ENCODE measurements at places on chromosomes 16 and 17.

DNA sequence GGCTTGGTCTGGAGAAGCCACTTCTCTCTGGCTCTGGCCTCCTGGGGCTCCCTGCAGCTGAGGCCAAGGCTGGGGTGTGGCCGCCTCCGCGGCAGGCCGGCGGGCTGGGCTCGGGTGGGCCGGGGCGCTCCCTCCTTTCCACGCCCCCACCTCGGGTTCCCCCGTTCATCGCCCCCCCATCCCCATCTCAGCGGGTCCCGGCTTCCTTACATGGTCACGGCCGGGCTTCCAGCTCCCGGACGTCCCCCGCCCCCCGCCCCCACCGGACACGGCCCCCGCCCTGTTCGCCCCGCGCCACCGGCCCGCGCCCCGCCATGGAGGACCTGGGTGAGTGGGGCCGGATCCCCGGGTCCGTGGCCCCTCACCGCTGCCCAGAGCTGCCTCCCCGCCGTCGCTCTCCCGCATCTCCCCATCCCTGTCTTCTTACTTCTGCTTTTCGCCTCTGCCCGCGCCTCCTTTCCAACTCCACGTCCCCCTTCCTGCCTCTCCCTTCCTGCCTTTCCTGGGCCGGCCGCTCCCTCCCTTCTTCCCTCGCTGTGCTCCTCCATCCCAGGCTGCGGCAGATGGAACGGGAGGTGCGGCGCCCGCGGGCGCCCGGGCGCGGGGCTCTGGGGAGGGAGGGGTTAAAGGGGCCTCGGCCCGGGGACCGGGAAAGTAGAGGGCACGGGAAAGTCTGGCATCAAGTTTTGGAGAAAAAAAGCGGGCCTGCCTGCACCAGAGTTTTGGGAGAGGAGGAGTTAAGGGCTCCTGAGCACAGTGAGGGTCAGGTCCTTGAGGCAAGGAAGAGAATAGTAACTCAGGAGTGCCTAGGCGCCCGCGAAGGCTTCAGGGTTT lies at the start of gene TGFB1I1:
TGFB1I1 (plus strand) TSS at position 278 of the 834 bp plus-strand sequence; CDS start at position 315, 37 bp downstream.
- DNase-seq: peak; percentile 59

- no peak for DNase-seq
These were observed 15.7 kb downstream of the NOL11 start for GRCh38 chr17:67733449-67733848.

- no peak for DNase-seq
These were observed 3.3 kb upstream of the SLFN12L start for GRCh38 chr17:35540589-35541404.

DNA sequence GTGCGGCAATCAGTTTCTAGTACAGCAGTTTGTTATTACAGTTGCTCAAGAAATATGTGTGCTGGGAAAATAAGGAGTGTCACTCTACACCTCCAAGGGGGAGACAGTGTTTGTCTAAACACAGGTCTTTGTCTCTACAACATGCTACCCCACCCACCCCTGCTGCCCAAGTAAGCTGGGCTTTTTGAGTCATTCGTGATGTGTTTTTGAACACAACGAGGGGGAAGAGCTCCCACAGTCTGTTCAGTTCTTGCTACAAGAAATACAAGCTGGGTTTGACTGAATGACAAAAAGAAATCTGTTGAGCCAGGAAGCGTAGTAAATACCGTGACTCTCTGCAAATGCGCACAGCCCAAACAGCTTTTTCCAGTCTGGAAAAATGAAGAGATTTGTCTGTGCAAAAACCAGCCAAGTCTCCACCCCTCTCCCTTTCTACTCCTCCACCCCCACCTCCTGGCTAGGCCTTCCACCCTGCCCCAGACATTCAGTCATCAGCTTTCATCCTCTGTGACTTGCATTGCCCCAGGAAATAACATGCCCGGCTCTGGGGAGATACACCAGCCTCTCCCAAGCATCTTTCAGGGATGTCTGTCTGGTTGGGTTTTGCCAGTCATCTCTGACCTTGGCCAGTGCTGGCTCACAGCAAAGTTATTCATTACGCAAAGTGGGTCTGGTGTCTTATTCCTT lies 25.7 kb downstream of the CHD9 start:
- peak; percentile 64 for DNase-seq

GRCh38 chr16:17301184-17301583 lies 169.6 kb downstream of the XYLT1 start:
- DNase-seq: no peak

GRCh38 chr16:12392585-12393091 lies 411.0 kb downstream of the CPPED1 start:
- no peak for DNase-seq

GRCh38 chr16:88012360-88012759 lies 61.1 kb downstream of the BANP start:
- no peak for DNase-seq

DNA sequence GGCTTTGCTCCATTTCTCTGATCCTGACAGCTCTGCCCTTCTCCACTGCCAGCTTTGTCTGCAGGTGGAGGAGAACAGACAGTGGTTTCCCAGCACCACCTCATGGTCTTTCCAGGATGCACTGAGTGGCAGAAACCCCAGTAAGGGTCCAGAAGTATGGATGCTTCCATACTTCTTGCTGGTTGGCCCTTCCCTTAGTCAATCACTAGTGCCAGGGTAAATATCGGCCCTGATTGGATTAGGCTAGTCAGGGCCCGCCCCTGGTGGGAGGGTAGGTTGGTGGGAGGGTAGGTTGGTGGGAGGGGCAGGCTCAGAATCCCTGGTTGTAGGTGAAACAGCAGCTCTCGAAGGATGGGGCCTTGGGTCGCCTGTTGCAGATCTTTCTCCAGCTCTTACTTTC lies 10.2 kb downstream of the RNF213 start:
- no peak for DNase-seq

GRCh38 chr17:1120596-1121441 lies 59.0 kb downstream of the ABR start:
- no peak for DNase-seq

DNA sequence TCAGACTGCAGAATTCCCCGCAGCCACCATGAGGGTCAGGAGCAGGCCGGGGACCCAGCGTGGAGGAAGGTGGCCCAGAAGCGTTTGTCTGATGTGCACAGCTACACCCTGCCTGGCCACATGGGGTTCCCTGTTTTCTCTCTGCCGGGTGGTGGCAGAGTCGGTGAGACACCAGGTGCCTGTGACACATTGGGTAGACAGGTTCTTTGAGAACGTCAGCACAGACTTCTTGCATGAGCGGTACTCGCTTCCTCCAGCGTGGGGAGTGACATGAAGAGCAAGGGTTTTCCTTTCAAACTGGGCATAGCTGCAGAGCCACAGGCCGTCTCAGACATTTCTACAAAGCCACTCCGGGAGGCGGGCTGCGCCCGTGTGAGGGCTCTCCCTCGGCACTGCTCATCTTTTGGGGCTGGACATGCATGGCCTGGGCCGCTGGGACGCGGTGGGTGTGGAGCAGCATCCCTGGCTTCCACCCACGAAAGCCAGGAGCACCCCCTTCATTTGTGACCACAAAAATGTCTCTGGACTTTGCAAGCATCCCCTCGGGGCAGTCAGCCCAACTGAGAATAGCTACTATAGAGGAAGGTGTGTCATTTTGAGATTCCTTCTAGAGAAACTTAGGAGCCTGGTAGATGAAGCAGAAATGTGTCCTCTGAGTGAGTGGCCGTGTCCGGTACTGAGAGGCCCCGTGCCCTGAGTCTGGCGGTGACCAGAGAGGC lies 26.0 kb downstream of the NME3 start:
- no peak for DNase-seq

- no peak for DNase-seq
These were observed 309.0 kb downstream of the CDH13 start for GRCh38 chr16:82935766-82936165.

- peak; percentile 16 for DNase-seq
These were observed 78.5 kb downstream of the MRC2 start for GRCh38 chr17:62705778-62706597.

- no peak for DNase-seq
These were observed 110.1 kb downstream of the XYLT1 start for GRCh38 chr16:17360693-17361122.

GRCh38 chr17:68821860-68822696 lies 133.1 kb downstream of the ABCA8 start:
- DNase-seq: no peak

- DNase-seq: no peak
These were observed 76.6 kb downstream of the GNAO1 start for GRCh38 chr16:56267888-56268287.

DNA sequence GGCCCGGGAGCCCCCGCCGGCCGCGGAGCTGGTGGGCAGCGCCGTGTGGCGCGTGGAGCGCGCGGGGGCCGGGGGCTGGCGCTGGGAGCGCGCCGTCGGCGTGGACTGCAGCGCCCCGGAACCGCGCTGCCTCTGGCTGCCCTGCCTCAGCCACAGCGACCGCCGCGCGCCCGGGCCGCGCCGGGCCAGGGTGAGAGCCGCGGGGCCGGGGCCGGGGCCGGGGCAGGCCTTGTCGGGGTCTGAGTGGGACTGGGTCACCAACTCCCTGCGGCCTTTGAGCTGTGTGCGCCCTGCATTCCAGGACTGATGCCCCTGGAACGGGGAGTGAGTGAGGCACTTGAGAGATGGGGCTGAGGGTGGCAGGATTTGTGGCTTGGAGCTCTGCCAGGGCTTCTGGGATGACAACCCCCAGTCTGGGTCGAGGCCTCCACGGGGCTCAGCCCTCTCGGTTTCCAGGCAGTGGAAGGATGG lies 25.7 kb downstream of the ARHGAP23 start:
- no peak for DNase-seq

DNA sequence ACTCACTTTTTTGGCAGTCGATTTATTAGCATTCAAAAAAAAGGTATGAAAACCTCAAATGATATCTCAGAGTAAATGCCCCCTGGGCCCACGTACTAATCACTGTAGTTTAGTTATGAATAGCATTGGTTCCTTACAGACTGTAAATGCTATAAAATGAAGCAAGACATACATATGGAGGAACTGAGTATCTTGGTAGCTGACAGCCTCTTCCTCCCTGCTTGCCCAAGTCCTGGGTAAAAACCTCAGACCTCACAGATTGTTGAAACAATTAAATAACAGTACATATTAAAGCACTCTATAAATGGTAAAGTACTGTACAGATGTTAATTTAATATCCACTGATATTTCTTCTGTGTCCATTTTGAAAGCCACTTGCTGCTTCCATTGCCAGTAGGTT lies 33.2 kb upstream of the ABCC11 start:
- DNase-seq: no peak

DNA sequence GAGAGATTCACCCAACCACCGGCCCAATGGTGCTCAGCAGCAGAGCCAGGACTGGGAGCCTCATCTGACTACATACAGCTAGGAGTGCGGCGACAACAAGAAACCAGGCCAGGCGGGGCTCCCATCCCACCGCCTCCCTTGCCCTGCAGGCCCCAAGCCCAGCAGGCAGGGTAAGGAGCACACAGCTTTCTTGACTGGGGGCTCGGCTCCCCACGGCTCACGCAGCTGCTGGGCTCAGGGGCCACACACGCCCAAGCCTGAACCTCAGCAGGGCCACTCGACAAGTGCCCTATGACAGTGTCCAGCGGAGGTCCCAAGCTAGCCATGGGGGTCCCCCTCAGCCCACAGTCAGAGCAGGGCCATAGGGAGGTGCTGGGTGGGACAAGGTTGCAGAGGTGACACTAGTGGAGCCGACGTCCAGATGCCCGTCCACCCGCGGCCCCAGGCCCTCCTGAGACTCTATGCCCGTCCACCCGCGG lies 13.7 kb downstream of the PIEZO1 start:
- no peak for DNase-seq

GRCh38 chr17:72942579-72942978 lies 149.9 kb downstream of the SLC39A11 start:
- no peak for DNase-seq

GRCh38 chr16:67649494-67649931 lies 4.6 kb downstream of the CARMIL2 start:
- DNase-seq: no peak

GRCh38 chr16:17605784-17606183 lies 135.0 kb upstream of the XYLT1 start:
- DNase-seq: no peak

DNA sequence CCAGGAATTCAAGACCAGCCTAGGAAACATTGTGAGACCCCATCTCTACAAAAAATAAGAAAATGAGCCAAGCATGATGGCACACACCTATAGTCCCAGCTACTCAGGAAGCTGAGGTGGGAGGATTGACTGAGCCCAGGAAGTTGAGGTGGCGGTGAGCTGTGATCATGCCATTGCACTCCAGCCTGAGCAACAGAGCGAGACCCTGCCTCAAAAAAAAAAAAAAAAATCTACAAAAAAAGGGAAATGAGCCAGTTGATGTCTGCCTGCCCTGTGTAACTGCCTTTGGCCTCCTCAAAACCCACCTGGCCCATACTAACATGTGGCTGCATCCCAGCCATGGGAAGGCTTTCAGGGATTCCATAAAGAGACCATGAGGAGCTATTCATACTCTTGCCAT lies 4.5 kb downstream of the RANBP10 start:
- DNase-seq: no peak

GRCh38 chr16:72850021-72850420 lies 197.9 kb downstream of the ZFHX3 start:
- DNase-seq: no peak

DNA sequence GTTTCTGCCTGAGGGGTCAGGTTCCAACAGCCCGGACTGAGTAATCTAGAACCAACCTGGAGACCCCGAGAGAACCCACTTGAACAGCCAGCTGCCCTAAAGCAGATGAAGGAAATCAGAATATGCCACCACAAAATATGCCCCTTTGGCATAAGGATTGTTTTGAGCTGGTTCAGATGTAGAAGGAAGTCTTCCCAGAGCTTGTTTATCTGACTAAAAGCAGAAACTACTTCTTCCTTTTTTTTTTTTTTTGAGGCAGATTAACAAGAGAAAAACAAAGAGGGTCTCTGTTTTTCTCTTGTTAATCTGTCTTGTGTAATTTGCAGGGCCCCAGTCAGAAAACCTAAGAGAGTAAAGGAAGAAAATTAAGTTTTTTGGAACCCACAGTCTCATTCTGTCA lies 53.0 kb downstream of the PECAM1 start:
- no peak for DNase-seq

DNA sequence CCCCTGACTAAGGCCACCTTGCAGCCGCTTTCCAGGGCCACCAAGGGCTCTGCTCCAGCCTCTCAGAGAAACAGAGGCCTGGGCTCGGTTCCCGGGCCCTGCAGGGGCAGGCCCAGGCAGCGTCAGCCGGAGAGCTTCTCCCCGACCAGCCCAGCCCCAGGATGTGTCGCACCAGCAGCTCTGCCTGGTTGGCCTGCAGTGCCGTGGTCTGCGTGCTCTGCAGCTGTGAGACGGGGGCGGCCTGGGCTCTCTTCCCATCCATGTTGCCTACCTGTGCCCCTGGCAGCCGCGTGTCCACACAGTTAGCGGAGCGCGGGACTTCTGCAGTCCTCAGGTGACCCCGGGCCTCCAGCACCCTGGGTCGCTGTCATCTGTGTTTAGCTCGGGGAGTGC lies 4.8 kb downstream of the IGFALS start:
- DNase-seq: no peak

Data from tibial artery (tissue), 4 donors.